ENCODE measurements at places on chromosomes 7 and 10.
A peak's percentile ranks its signal among the peaks of the same experiment; 100 is the strongest.

- DNase-seq = peak; percentile 89
These were observed 175.3 kb downstream of the DIP2C start for GRCh38 chr10:514137-514671.

GRCh38 chr10:88642209-88642608 is 22.0 kb upstream of the LIPF start:
- no peak for DNase-seq

DNA sequence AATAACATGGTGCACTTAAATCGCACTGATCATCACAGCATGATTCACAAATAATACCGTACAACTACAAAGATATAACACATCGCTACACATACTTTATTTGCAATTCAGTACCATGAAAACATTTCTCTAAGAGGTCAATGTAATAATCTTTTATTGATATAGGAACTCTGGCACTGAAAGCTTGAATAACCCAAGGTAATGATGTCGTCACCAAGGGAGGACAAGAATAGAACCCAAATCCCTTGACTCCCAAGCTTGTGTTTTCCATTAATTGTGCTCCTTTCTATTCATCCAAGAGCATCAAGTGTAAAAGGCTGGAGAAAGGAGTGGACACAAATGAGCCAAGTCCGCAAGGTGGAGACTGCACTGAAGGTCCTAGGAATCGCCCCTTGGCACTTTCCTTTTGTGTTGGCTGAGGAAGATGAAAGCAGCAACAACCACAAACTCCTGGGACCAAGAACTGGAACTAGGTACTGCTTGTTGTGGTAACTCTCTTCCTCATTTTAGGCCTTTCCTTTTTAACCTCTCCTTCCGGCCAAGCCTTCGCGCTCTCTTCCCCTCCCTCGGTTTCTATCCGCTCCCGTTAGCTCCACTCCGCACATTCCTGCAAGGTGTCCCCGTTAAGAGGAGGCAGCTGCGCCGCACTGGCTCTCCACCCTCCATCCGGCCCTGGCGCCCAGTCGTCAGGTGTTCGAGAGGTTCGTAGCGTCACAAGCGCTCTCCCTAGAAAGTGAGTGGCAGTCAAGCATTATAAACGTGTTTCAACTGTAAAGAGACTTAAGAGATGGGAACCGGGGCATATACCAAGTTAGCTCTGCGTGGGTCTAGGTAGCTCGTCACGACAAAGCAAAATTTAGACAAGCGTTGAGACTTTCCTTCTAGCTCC is 1.0 kb upstream of the CBLL1 start:
- peak; percentile 92 for DNase-seq

GRCh38 chr7:78114993-78115392 is 316.4 kb downstream of the PHTF2 start:
- no peak for DNase-seq

GRCh38 chr7:42858570-42858969 is 53.3 kb downstream of the C7orf25 start:
- DNase-seq = no peak

DNA sequence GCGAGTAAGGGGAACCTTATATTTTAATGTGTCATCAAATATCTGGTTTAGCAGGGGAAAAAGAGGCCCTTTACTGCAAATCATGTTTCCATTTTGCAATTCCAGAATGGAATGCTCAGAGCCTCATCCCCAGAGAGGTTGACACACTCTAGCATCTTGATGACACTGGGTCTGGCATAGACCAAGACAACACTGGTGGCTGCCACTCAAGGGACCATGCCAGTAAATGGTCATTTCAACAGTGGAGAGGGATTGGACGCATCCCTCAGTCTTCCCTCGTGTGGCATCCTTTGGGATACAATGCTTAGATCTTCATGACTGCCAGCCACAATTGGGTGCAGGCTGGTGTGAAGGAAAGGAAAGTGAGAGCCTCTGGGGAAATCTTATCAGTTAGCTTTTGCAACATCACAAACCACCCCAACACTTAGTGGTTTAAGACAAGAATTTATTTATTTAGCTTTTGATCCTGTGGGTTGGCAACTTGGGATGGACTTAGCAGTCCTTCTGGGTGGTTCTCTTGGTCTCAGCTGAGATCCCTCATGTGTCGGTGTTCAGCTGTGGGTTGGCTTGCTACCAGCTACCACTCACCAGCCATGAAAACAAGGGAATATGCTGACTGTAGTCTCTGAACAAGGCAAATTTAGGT is 21.6 kb downstream of the TACC2 start:
- no peak for DNase-seq

DNA sequence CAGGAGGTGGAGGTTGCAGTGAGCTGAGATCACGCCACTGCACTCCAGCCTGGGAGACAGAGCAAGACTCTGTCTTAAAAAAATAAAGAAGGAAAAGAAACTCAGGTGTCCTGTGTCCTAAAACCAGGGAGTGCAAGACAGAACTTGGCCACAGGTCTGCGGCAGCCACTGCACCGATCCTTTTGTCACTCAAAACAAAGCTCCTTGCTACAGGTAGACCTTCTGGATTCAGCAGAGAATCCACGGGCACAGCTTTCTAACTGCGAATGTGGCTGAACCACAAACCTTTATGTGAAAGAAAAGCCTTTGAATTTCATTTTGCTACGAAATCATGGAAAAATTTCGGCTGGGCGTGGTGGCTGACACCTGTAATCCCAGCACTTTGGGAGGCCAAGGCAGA is 634.9 kb downstream of the CALN1 start:
- DNase-seq = no peak

GRCh38 chr10:67668448-67668847 is 27.5 kb downstream of the CTNNA3 start:
- DNase-seq = no peak

- no peak for DNase-seq
These were observed 176.3 kb upstream of the ZNF32 start for GRCh38 chr10:43824934-43825333.

DNA sequence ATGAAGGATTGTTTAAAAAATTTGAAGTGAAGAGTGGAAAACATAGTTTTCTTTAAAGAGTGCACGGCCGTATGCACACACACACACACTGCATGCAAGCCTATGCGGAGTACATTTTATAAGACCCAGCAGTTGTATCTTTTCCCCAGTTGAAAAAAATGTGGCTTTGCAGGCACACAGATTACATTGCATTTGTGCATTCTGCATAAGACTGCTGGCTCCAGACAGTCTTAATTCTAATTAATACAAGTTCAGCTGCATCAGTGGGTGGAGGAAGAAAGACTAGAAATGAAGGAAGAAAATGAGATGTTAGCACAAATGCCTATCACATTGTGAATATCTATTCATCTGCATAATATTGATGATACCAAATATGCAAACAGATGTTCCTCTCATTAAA is 79.6 kb downstream of the FAM204A start:
- no peak for DNase-seq

- no peak for DNase-seq
These were observed 212.3 kb downstream of the C7orf25 start for GRCh38 chr7:42699380-42700178.

GRCh38 chr10:91907033-91907594 is 2.2 kb downstream of the FGFBP3 start:
- no peak for DNase-seq

- peak; percentile 26 for DNase-seq
These were observed 41.0 kb downstream of the ZEB1 start for GRCh38 chr10:31359979-31360378.

DNA sequence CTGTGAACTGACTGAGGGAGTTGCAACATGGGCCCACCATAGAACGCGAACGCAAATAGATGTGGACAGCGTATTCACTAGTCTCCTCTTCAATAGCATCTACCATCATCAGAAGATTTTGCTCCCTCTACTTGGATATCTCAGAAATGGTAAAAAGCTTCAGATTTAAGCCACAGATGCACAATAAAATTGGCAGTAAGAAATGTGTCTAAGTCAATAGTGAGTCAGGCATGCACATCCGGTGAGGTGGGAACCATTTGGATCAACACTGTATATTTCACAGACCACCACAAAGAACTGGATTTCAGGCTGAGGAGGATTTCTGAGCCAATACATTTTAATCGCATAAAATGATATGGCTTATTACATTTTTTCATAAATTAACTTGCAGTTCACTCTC is 111.5 kb upstream of the ADAM12 start:
- DNase-seq = no peak

- no peak for DNase-seq
These were observed 131.3 kb upstream of the DPP6 start for GRCh38 chr7:153920897-153921296.

- no peak for DNase-seq
These were observed 9.7 kb upstream of the VSIR start for GRCh38 chr10:71782917-71783490.

- DNase-seq = no peak
These were observed 47.9 kb downstream of the IGF2BP3 start for GRCh38 chr7:23422384-23422783.

GRCh38 chr7:42991913-42992591 is 59.9 kb downstream of the MRPL32 start:
- no peak for DNase-seq

DNA sequence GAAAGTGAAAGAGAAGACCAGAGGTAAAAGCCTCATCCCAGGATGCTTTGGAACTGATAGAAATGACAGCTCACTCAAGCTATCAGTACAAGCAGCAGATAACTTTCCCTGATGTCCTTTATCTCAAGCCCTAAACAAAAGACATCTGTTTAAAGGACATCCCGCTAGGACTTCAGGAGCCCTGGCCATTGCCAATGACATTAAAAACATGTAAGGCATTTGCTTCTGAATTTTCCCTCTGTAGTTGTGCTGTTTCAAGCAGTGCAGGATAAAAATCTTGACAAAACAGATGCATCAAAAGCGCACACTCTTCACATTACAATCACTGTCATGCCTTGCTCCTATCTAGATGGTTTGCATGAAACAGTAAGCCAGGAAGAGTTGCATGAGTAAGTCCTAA is 159.8 kb downstream of the AOAH start:
- no peak for DNase-seq

GRCh38 chr10:100998991-100999741 is 442 bp upstream of the LZTS2 start:
- DNase-seq = peak; percentile 35

DNA sequence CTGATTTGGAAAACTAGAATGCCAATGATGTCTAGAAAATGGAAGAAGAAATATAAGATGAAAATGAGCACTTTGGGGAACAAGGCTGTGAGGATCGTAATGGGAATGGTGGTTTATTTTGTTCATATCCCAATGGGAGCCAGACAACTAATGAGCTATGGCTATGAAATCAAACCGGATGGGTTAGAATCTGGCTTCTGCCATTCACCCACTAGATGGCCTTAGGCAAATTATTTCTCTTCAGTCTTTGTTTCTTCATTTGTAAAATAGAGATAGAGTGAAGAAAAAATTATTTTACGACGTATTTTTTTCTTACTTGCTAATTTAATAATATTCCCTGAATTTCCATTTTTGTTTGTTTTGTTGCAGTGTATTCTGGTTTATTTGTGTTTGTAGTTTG is 572.1 kb upstream of the IGFBP3 start:
- DNase-seq = no peak

GRCh38 chr7:33761449-33762080 is 143.8 kb upstream of the BMPER start:
- no peak for DNase-seq

GRCh38 chr7:105304040-105304895 is 84.5 kb downstream of the SRPK2 start:
- DNase-seq = no peak

DNA sequence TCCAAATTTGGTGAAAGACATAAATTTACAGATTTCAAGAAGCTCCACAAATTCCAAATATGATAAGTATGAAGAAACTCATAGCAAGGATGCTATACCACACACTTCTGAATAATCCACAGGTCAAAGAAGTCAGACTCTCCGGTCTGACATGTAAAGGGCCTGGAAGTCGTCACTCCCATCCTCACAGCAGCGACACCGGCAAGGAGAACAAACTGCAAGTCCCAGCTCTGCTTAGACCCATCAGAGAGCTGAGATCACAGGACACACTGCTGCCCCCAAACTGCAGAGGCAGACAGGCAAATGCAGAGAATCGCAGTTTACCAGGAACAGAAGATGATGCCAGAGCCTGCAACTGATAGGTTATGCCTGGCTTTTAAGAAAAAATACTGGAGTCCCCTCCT is 62.0 kb downstream of the AMZ1 start:
- no peak for DNase-seq

- DNase-seq = no peak
These were observed 270.6 kb downstream of the TWIST1 start for GRCh38 chr7:18846765-18847215.

GRCh38 chr7:41579961-41580935 is 122.6 kb downstream of the INHBA start:
- no peak for DNase-seq

DNA sequence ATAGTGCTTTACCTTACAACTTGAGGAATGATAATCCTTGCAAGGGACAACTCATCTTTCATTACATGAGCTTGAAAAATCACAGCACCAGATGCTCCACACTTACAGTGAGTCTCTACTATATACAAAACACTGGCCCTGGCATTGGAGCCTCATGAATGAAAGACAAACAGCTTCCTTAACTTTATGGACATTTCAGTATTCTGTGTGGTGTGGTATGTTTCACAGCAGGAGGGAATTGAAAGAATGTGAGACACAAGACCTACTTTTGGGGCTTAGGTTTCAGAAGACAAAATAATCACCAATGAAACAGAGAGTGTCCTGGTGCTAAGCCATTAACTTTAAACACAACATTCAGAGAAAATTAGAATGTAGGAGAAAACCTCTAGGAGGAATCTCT is 1249.6 kb downstream of the XPNPEP1 start:
- DNase-seq = no peak

DNA sequence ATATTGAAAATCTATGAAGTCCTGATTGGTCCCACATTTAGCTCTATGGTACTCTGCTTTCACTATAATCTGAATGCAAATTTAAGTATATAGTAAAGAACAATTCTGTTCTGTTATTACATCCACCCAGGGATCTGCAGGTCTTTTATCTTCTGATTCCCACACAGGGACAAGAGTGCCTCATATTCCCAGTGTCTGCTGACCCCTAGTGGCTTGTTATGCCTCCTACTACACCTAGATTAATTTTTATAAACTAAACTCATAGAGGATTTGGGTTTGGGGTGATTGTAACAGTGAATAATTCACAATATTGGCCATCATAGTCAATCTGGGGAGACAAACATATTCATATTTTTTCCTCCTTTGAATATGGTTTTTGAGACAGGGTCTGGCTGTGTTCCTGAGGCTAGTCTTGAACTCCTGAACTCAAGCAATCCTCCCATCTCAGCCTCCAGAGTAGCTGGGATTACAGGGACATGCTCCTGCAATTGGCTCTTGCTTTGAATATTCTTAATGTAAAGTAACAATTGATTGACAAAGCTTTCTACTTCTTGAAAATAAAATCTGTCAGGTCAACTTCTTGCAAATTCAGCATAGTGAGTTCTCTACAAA is 282.1 kb downstream of the KCND2 start:
- DNase-seq = peak; percentile 76

DNA sequence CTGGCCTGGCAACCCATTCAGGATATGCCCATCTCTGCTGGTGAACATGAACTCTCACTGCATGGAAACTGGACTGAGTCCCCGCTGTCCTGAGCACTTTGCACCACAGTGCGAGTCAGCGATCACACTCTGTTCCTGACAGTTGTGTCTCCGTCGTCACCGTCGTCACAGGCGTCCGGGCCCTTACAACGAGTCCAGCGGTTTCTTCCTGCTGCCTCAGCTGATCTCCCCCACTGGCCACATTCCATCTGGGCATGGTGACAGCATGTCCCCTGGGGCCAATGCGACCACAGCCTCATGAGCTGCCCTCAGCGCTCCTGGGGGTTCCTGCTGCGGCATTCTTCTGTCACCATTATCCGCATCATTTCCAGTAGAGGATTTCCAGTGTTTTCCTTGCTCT is 76.8 kb upstream of the KLF6 start:
- no peak for DNase-seq

GRCh38 chr7:26549281-26549944 is 257.8 kb downstream of the SNX10 start:
- DNase-seq = no peak

Measured in NCI-H1092 treated with DMSO at 0.1 percent for 48 hours (cell line).